ENCODE measurements at places on chromosomes 6 and 20.

DNA sequence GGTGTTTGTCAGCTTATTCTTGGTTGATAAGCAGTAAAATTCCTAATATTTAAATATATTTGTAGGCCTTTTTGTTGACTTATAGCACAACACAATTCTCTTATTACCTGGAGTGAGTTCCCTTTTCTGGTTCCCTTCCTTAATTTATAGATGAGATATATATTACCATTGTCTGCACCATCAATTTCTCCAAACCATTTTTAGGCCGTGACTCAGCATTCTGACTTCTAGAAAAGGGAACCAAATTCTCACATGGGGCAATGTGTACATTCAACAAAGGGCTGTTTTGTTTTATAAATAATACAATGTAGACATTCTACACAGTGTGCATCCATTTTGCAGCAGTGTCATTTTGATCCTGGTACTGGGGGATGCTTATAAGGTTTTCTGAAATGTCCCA, 52.8 kb downstream of the NCOA7 start:
- DNase-seq: no peak

DNA sequence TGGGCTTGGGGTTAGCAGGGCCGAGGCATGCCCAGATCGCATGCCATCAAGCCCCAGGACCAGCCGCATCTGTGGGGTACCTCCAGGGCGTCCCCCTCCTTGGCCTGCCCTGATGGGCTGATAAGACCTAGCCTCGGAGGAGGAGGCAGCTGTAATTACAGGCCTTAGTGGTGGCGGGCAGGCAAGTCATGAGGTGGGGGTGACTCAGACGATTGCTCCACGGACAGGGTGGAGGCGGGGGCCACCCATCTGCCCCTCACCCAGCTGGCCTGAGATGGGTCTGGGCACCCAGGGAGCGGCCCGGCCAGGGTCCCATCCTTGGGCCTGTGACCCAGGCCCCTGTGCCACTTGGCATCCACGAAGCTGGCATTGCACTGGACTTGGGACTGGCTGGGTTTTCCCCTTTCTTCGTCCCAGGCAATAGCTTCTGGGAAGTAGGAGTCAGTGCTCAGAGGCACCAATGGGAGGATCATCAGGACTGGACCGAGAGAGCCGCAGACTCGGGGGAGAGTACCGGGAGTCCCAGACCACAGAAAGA, 57.5 kb downstream of the CEBPB start:
- no peak for DNase-seq

GRCh38 chr6:3266170-3266569, 7.4 kb downstream of the PSMG4 start:
- DNase-seq: no peak

- no peak for DNase-seq
Observed at GRCh38 chr20:5220321-5221060, 93.7 kb downstream of the CDS2 start.

- no peak for DNase-seq
Observed at GRCh38 chr6:117548797-117549301, 53.5 kb downstream of the GOPC start.

DNA sequence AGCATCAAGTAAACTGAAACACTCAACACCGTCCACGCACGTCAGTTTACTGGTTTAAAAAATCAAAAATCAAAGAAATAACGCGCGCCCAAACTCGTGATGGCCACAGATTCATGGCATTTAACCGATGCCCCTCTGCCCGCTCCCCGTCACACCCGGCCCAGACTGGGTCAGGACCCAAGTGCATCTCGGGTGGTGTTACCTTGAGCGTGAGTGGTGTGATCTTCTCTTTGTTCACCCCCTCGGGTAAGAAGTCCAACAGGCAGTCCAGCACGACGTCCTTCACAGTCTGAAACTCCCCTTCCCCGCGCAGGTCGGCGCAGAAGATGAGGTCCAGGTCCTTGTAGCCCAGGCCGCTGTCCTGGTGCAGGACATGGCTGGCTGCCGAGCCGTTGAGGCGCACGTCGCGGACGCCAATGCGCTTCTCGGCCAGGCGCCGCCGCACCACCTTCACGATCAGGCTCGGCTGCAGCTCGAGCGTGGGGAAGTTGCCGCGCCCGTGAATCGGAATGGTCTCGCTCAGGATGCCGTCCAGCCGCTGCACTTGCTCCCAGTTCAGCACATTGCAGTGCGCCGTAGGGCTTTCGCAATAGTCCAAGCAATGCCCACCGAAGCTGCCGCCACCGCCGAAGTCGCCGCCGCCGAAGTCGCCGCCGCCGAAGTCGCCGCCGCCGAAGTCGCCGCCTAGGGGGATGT, 945 bp downstream of the TENT5A start:
- no peak for DNase-seq

All from CMK (cell line).